ENCODE measurements at places on chromosomes 2 and 18.

DNA sequence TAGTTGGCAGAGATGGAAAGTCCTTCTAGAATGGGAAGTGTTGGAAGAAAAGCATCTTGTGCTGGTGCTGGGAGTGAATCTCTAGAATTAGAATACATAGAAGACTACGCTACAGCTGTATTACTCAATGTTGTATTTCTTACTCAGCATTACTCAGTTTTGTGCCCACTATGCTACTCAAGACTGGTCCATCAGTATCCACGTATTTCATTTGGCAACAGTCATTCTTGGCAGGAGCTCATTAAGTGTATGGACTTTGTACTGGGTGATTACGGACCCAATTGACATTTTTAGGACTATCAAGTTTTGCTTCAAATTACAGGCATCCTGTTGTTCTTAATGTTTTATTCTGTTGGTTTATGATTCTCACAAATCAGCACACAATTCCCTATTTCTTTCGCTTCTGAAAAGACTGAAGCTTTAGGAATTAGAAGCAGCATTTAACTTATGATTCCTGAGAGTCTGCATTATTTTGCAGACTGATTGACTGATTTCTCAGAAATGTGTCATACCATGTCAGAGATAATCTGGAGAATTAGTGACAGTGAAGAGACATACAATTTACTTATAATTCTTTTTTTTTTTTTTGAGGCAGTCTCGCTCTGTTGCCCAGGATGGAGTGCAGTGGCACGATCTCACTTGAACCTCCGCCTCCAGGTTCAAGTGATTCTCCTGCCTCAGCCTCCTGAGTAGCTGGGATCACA is 136.9 kb downstream of the MYO3B start:
- no peak for DNase-seq

DNA sequence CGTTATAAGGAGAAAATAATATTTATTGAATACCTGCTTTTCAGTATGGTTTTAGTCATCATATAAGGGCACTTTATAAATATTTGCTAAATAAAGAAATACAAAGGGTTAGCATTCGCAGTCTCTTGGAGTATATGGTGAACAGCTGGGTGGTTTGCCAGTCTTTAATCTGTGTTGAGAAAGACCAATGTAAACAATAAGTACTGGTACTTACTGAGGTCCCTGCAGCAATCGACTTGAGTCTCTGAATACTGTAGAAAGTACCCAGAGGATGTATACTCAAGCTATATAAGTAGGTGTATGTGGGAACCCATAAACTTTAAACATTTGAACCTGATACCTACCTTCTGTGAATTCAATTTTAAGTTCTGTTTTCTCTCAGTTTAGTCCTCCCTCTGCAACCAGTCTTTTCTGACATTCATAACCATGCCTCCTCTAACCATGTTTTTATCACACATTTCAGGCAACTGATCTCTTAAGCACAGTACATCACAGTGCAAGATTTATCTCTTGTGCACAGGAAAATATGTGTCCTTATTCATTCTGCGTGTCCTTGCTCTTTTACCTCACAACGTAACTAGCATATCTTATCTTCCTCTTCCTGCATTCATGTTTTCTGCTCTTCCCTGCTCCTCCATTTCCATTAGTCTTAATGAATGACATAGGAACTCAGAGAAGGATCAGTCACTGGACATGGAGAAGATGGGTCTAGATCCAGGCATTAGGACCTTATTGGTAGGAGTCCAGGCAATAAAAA is 21.7 kb downstream of the C18orf63 start:
- no peak for DNase-seq

DNA sequence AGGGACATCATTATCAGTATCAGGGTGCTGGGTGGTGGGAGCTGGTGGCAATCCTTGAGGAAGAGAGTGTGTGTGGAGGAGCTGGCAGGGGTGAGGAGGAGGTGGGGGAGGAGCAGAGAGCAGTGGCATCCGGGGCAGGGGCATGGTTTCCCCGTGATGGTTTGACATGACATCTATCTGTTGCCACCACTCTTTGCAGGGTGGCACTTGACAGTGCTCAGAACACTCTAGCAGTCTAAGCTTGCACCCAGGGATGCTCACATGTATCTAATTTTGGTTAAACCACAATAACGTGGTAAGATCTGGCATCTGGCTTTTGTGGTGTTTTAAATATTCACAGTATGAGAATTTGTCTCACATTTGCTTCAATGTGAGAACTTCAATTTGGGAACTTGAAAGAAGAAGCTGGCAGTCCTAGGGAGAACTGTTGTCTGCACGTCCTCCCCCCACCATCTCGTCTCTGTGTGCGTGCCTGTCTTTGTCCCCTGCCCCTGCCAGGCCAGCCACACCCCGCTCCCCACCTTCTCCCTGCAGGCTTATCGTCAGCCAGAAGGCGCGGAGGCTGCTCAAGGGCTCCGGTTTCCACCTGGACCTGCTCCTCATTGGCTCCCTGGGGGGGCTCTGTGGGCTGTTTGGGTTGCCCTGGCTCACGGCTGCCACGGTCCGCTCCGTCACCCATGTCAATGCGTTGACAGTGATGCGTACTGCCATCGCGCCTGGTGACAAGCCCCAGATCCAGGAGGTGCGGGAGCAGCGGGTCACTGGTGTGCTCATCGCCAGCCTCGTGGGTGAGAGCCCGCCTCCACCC is 11.7 kb downstream of the SLC4A3 start:
- DNase-seq = no peak

GRCh38 chr2:223042704-223043118 is 9.3 kb upstream of the KCNE4 start:
- no peak for DNase-seq

- no peak for DNase-seq
These were observed 136.4 kb downstream of the LRRC30 start for GRCh38 chr18:7367336-7367735.

DNA sequence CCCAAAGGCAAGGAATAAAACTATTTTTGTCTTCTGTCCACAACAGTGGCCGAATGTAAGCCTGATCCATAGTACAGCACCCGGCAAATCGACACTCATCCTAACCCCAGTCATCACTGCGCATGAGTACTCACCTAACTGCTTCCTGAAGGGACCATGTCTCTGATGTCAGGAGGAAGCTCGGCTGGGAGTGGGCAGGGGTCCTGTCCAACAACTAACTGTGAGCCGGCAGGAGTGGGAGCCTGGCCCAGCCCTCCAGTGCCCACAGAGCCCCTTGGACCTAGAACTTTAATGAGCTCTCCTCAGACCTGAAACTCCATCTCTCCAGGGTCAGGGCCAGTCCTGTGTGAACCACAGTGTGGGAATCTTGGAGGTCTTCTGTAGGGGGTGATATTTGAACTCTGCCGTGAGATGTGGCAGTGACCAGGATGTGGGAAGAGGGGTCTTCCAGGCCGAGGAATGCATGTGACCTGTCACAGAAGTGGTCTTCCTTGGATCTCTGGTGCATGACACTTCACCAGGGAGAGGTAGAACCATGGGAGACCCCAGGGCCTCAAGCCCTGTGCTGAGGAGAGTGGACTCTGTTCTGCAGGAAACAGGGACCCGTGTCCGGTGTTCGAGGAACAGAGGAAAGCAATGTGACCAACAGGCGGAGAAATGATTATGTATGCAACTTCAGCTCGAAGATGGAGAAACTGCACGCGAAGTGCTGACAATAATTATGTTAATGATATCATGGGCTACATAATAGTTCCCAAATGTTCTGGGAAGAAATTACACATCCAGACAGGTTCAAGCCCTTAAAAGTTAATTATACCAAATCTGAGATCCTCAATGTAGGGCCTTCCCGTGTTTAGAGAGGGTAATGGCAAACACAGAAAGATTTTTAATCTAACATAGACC is 240.1 kb upstream of the HDAC4 start:
- no peak for DNase-seq

GRCh38 chr2:1538663-1539062 is 125.4 kb downstream of the TPO start:
- DNase-seq = no peak

DNA sequence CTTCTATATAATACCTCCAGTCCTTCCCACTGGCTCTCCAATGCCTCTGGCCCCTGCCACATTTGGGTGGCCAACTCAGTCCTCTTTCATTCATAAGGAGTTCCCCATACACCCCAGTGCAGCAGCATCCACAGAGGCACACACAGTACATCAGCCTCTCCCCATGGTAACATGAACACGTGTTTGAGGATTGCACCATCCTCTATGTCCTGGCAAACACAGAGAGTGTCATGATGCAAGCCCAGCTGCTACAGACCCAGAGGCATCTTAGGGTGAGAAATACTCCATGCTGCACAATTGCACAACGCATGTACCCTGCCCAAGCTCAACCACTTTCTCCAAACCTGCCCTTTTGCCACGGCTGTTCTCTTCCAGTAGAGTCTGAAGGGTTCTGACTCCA is 11.5 kb downstream of the IGFBP5 start:
- no peak for DNase-seq

- DNase-seq = no peak
These were observed 223.8 kb downstream of the BCL2 start for GRCh38 chr18:63095768-63096167.

- DNase-seq = no peak
These were observed 499.0 kb downstream of the CPS1 start for GRCh38 chr2:211055438-211055837.

- DNase-seq = no peak
These were observed 80.3 kb upstream of the FZD7 start for GRCh38 chr2:201953396-201953795.

GRCh38 chr18:62399781-62400308 is 74.7 kb downstream of the TNFRSF11A start:
- no peak for DNase-seq

GRCh38 chr2:170747921-170748320 is 22.3 kb upstream of the ERICH2 start:
- no peak for DNase-seq

DNA sequence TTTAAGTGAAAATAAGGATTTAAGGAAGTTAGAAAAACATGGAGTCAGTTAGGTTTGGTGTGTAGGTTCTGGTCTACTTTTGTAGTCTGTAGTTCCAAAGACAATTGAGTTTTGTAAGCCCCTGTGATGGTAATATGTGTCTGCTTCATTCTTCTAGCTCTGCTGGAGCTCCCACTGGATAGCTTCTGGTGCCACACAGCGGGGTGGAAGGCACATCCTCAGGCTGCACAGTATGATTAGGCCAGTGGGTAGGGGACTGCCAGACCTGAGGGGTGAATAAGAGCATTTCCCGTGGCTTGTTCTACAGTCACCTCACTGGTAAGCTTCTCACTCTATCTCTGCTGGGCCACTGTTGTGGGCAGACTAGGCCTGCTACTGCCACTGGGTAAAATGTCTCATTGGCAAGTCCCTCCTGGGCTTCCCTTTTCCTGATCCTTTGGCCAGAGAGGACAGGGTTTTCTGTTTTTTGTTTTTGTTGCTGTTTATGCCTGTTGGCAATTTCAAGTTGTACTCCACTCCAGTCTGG is 44.5 kb downstream of the TMEM131 start:
- no peak for DNase-seq

- no peak for DNase-seq
These were observed 317.7 kb downstream of the LPIN1 start for GRCh38 chr2:12064153-12064552.

DNA sequence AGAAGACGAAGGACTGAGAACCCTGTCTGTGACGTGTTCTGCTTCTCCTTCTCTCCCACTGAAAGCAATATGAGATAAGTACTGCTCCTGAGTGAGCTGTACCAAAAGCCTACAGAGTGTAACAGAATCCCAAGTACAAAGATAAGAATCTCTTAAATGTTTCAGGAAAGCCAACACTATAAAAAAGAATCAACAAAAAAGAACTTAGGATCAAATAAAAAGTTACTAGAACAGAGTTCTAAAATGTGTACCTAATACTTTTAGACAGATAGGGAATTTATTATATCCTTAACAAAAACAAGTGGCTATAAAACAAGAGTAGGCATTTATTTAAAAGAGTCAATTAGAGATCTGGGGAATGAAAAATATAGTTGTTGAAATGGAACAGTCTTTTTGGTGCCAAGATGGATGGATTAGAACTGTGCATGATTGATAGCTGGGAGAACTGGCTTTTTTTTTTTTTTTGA is 49.0 kb downstream of the NCOA1 start:
- DNase-seq = no peak

DNA sequence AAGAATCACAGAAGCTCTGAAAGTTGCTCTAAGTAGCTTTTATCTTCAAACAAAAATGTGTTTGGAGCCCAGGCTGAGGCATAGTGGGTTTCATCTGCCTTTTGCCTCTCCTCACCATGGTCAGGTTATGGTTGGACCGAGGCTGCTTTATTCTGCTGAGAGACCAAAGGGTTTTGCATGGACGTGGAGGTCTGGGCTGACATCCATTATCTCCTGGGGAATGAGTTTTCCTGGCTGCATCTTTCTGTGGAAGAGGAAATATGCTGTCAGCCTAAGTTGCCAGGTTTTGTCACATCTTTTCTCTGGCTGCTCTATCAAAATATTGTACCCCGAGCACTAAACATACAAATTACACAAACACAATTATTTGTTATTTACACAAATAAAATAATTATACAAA is 223.2 kb downstream of the LDLRAD4 start:
- DNase-seq = no peak

- DNase-seq = no peak
These were observed 5.2 kb downstream of the TMEM127 start for GRCh38 chr2:96260387-96261260.

- DNase-seq = no peak
These were observed 118.3 kb downstream of the CAPN13 start for GRCh38 chr2:30688956-30689401.

- DNase-seq = no peak
These were observed 34.1 kb downstream of the KCTD18 start for GRCh38 chr2:200475795-200476194.

DNA sequence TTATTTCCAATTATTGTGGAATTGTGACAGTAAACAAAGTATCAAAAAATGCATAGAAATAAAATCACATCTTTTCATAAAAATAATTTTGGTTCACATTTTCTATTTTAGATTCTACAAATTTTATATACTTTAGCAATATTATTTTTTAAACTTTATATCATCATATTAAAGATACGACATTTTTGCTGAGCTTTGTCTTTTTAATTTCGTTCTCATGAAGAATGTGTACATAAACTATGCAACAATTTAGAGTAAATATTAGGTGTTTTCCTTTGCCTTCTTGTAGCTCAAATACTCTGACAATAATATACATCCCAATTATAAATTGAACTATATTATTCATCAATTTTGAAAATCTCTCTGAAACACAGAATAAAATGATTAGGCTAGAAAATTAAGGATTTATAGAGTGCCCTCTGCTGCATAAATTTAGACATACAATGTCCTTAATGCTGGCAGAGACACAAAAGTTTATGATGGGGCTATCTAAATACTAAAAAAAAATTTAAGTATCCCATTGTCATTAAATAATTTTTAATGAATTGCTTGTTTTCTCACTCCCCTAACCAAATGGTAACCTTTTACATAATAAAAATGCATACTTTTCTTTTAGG is 45.7 kb downstream of the CCDC102B start:
- DNase-seq = no peak

GRCh38 chr18:12928641-12929040 is 19.2 kb upstream of the SEH1L start:
- DNase-seq = no peak
